Kidney (tissue), 22 donors: ENCODE measurements at places on chromosomes 5 and 9.
A peak's percentile ranks its signal among the peaks of the same experiment; 100 is the strongest.

GRCh38 chr9:18720691-18721090 is 246.7 kb downstream of the ADAMTSL1 start:
- no peak for DNase-seq

DNA sequence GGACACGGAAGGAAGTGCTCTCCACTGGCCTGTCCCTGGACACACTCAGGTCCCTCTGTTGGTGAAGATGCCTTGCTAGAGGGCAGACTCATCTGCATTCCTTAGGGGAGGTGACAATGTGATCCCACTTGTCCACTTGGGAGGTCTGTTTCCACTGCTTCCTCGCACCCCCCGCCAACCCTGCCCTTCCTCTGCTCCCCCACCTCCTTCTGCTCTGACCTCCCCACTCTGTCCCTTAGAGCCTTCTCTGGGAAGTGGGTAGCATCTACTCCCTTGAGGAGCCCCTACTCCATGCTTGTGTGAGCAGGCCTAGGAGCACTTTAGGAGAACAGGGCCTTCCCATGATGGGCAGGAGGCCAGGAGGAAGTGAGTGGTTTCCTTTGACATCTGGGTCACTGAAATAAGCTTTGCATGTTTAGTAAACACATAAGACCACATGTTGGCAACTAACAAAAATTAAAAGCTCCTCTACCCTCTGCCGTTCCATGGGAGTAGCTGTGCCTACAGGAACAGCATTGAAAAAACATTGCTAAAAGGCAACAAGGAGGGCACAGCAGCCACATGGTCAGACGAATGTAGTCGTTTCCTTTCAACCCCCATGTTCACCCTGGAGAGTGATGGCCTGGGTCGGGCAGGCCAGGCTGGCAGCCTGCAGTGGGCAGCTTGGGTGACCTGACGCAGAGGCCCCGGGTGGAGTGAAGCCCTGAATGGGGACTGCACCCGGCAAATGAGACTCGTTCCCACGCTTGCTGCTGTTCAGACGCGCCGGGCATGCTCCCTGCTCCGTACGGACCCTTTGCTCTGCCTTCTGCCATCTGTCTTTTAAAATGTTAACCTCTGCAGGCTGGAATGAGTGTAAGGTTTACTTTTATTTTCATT is 634.0 kb downstream of the IRX1 start:
- no peak for DNase-seq

GRCh38 chr5:100598446-100598845 is 63.3 kb downstream of the FAM174A start:
- no peak for DNase-seq

GRCh38 chr5:98786191-98786853 is 12.9 kb downstream of the RGMB start:
- DNase-seq = peak; percentile 71

- peak; percentile 76 for DNase-seq
Measured at GRCh38 chr5:50667023-50667652, 701 bp downstream of the PARP8 start.

DNA sequence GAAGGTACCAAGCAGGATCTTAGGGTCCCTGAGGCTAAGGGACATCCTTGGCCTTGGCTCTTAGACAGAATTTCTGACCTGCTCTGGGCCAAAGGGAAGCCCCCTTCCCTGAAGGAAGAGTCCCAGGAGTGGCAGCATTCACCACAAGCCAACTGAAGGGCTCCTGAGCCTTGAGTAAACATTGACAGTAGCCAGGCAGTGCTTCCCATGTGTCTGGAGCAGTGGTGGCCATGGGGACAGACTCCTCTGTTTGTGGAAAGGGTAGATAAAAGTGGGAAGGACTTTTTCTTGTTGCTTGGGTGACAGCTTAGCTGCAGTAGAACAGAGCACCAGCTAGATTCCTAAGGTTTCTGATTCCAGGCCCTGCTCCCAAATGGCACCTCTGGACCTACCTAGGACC is 61.4 kb upstream of the VLDLR start:
- DNase-seq = no peak

DNA sequence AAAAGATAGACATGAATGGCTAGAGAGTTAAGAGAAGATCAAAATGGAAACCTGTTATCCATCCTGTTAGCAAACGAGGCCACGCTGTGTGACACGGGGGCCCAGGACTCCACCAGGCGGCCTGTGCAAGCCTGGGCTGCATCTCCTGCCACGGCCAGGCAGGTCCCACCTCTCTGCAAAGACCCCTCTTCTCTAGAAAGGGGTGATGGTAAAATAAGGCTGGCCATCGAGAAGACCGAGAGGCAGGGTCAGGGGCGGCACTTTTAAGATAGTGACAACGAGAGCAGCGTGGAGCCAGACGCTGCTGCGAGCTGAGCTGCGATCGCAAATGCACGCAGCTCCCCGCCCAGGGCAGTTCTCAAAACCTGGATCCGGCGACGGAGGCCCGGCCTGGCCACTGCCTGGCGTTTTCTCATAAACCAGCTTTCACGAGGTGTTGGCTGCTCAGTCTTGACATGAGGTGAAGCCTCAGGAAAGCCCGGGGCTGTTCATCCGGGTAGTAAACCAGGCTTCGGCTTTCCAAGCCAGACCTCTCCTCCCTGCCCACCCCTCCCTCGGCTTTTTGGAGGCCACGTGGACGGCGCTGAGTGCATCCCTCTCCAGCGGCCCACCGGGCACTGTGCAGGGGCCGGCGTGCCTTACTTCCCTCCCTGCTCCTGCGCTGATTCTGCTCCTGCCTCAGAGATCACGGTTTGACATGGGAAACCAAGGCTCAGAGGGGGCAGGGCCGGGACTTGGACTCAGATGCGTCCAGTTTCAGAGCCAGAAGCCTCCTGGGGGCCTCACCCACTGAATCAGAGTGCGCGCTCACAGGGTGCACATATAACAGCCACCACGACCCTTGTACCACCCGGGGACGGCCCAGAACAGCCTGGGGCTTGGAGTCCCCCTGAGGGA is 151.6 kb upstream of the PHYKPL start:
- peak; percentile 67 for DNase-seq

DNA sequence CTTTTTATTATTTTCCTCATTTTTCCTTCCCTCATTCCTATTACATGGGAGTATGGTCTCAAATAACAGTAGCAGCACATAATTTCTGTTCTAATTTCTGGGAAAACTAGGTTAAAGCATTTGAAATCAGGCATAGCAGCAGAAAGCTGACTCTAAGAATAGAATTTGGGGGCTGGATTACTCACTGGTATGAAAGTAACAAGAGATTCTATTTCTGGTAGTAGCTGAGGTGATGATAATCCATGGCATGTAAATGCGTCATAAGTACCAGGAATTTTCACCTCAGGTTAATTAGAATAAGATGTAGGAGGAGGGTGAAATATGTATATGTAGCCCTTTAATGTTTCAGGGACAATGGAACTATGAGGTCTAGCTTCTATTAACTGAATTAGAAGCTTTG is 662.0 kb downstream of the PTPRD start:
- no peak for DNase-seq

GRCh38 chr9:99105152-99106043 is 485 bp downstream of the TGFBR1 start:
- DNase-seq = peak; percentile 84

GRCh38 chr9:28528049-28528448 is 954.8 kb upstream of the C9orf72 start:
- DNase-seq = no peak

DNA sequence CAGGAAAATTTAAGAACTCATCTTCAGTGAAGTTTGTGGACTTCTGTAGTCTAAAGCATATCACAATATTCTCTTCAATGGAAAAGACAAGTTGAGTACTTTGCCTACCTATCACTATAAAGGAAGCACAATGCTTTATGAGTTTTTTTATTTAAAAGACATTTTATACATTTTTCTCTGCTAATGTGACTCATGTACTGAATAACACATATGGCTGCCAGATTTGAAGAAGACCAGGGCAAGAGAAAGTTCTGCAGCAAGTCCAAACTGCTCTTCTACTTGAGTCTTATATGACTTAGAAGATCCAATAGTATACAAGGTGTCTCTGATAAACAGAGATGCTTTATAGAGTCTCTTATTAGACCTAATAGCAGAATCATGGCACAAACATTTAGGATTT is 978.4 kb downstream of the TLE4 start:
- DNase-seq = no peak

- DNase-seq = no peak
Measured at GRCh38 chr9:127566351-127567001, 45.6 kb upstream of the STXBP1 start.

GRCh38 chr5:95424526-95424925 is 33.4 kb downstream of the FAM81B start:
- no peak for DNase-seq

GRCh38 chr9:85631809-85632208 is 109.9 kb downstream of the AGTPBP1 start:
- DNase-seq = no peak

DNA sequence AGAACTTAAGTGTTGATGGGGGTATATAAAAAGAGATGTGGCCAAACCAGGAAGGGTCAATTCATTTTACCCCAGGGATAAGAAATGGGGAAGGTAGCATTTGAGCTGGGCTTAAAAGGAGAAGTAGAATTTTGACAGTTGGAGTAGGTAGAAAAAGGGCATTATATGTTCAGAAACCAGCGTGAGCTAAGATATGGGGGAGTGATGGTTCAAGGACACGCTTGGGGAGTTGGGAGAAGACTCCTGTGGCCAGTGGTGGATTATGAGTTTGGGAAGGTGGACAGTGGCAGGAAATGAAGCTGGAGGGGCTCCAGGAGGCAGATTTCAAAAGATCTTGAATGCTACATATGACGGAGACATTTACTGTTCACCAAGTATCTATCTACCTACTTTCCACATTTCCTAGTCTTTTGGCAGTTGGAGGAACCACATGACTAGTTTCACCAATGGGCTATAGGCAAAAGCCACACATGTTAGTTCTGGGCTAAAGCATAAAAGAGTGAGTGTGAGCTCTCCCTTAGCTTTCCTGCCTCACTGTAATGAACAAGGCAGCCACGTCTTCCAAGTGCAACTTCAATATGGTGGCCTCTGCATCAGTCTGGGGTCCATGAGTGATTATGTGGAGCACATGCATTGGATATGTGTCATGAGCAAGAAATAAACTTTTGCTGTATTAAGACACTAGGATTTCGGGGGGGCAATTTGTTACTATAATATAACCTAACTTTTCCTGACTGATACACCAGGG is 15.7 kb upstream of the GSN start:
- no peak for DNase-seq

- no peak for DNase-seq
Measured at GRCh38 chr5:107376546-107377276, 294.0 kb downstream of the EFNA5 start.

DNA sequence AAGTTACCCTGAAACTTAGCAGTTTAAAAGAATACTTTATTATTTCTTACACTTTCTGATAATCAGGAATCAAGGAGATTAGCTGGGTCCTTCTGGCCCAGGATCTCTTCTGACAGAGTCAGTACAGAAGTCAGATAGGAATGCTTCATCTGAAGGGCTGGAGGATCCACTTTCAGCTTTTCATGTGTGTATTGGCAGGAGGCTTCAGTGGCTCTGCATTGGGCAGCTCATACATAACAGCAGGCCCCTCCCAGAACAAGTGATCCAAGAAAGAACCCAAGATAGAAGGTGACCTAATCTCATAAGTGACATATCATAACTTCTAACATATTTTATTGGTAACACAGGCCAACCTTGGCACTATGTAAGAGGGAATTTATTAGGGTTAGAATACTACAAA is 258.4 kb downstream of the HCN1 start:
- no peak for DNase-seq

GRCh38 chr5:127014573-127014972 is 15.8 kb downstream of the MARCHF3 start:
- no peak for DNase-seq

- DNase-seq = no peak
Measured at GRCh38 chr9:128406848-128407391, 13.7 kb upstream of the CERCAM start.

GRCh38 chr5:132030610-132031009 is 19.2 kb upstream of the ACSL6 start:
- no peak for DNase-seq

- no peak for DNase-seq
Measured at GRCh38 chr5:175464074-175464941, 14.1 kb upstream of the SFXN1 start.

GRCh38 chr5:1336749-1337488 is 8.0 kb downstream of the CLPTM1L start:
- peak; percentile 46 for DNase-seq

GRCh38 chr5:133247151-133247709 is 195.4 kb downstream of the HSPA4 start:
- DNase-seq = no peak

DNA sequence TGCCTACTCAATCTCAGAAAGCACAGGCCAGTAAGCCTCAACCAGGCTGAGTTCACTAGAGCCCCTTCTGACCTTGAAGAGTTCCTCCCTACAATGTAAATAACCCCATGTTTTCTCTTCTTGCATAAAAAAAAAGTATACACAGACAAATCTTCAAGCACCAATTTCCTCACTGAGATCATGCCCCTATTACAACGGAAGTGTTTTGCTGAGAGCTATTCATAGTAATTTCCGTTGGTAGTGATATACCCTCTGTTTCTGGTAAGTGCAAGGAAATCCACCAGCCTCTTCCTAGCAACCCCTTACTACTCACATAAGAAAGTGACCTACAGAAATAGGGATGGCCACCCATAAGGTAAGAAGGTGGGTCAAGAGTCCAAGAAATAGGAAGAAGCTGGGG is 76.4 kb upstream of the TARS1 start:
- no peak for DNase-seq

- no peak for DNase-seq
Measured at GRCh38 chr5:31033295-31033694, 160.2 kb upstream of the CDH6 start.

- DNase-seq = no peak
Measured at GRCh38 chr9:123718188-123718587, 211.7 kb downstream of the DENND1A start.

GRCh38 chr9:21692390-21692789 is 110.0 kb upstream of the MTAP start:
- DNase-seq = no peak

- DNase-seq = no peak
Measured at GRCh38 chr5:10317825-10318682, 10.4 kb upstream of the CMBL start.

- DNase-seq = no peak
Measured at GRCh38 chr5:178381921-178382695, 149.5 kb upstream of the PHYKPL start.

DNA sequence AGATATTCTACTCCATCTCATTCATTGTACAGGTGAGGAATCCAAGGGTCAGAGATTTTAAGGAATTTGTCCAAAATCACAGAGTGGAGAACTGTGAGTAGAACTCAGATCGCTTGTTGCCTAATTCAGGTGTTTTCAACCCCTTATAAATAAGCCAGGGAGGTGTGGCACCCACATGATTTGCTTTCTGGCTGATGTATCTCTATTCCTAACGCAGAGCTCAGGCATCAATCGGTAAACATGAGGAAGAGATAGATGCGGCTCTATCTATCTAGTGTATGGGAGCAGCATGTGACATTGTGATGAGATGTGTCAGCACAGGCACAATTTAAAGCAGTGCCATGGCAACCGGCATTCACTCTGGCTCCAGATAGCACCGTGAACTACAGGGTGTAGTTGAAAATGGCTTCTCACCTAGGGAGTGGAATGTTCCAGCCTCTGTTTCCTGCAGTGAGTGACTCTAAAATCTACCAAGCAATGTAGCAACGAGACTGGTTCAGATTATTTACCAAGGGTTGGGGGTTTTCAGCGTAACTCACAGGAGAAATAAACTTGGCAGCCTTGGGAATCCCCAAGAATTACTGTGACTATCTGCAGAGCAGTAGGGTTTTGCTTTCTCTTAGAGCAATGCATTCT is 53.4 kb upstream of the SUB1 start:
- DNase-seq = no peak

- DNase-seq = peak; percentile 87
Measured at GRCh38 chr5:137075163-137075970, 423.8 kb downstream of the SPOCK1 start.
